Anterior cingulate cortex (tissue), 58 donors: ENCODE measurements at places on chromosomes 12 and 14.
A peak's percentile ranks its signal among the peaks of the same experiment; 100 is the strongest.

DNA sequence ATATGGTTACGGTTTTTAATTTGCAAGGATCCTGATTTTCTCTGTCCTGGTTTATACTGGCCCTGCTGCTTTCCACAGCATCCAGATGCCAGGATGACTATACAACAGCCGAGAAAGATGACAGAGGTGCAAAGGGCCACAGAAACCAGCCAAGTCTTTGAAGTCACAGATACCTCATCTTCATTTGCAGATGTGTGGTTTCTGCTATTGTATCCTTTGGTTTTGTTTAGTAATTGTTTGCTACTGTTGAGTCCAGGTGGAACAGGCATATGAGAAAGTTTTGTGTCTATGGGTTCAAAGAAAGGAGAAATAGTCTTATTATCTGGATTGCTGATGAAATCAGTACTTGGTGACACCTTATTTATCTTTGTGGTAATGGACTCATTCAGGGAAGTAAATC is 17.3 kb upstream of the KLHL42 start:
- DNase-seq = no peak

DNA sequence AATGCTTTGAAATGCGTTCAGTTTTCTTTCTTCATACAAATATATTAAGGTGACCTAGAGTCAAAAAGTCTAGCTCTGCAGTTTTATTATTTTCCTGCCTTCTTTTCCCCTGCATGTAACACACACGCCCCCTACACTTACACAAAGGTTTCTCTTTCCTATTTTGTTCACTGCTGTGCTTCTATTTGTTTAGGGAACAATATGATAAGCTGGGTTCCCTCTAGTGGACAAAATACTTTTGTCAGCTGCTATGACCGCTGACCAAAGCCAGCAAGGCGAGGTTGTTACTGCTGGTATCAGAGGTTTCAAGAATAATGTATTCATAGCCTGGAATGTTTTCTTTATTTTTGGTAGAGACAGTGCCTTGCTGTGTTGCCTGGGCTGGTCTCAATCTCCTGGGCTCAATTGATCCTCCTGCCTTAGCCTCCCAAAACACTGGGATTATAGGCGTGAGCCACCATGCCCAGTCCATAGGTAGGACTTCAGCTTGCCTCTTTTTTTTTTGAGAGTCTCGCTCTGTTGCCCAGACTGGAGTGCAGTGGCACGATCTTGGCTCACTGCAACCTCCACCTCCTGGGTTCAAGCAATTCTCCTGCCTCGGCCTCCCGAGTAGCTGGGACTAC is 33.4 kb downstream of the FNTB start:
- DNase-seq = peak; percentile 19

GRCh38 chr14:70814466-70814865 is 5.2 kb upstream of the MAP3K9 start:
- no peak for DNase-seq

GRCh38 chr12:51399891-51400290 is 8.7 kb upstream of the GALNT6 start:
- no peak for DNase-seq

DNA sequence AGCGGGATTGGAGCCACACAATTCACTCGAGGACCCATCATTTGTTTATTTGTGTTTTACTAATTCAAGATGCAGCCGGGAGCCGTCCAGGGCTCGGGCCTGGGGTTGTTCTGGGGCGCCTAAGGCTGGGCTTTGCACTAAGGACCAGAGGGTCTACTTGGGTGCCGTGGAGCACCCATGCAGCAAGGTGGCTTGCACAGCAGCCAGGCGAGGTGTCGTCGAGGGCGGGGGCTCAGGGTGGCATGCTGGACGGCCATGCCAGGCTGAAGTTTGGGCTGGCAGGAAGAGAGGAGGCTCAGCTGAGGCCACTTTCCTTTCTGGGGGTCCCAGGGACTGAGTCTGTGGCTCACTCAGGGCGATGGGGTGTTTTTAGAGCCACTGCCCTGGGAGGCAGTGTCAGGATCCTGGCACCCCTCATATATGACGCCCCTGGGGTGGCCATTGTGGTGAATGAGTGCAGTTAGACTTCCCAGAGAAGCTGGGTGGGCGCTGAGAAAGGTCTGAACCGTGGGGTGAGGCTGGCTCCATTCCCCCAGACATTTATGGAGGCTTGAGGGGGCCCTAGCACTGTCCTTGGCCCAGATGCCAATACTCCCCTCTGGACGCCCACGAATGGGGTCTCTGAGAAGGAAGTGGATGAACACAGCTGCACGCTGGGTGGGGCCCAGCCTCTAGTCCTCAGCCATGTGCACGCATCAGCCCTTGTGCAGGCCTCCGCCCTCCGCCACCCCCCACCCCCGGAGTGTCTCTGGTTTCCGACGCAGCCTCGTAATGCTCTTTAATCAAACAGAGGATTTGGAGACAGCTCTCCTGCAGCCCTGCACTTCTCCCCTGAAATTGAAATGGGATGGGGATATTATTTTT is 11.3 kb downstream of the MEG3 start:
- DNase-seq = no peak

GRCh38 chr12:93978553-93978952 is 169.8 kb upstream of the PLXNC1 start:
- DNase-seq = no peak

- DNase-seq = no peak
Measured at GRCh38 chr14:106309423-106309822, 783.0 kb downstream of the TMEM121 start.

GRCh38 chr12:65155784-65156183 is 13.6 kb upstream of the LEMD3 start:
- DNase-seq = no peak

- DNase-seq = no peak
Measured at GRCh38 chr12:74401966-74402365, 135.7 kb upstream of the ATXN7L3B start.

- no peak for DNase-seq
Measured at GRCh38 chr12:132154341-132154761, 10.1 kb downstream of the NOC4L start.

DNA sequence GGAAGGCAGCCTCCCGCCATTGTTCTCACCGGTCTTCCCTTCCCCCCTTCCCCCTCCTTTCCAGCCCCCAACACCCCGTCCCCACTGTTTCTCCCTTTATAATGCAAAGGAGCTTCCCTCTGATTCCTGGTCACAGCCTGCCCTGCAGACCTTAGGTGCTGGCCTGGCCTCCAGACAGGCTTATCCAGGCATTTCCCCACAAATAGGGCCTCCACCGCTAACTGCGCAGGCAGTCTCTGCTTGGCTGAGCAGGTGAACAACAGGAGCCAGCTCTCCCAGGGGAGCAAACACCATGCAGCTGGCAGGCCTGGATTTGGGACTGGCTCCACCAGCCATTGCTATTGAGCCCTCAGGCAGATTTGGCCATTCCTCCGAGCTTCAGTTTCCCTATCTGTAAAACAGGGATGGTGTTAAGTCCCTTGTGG is 46.0 kb downstream of the SMIM41 start:
- no peak for DNase-seq

DNA sequence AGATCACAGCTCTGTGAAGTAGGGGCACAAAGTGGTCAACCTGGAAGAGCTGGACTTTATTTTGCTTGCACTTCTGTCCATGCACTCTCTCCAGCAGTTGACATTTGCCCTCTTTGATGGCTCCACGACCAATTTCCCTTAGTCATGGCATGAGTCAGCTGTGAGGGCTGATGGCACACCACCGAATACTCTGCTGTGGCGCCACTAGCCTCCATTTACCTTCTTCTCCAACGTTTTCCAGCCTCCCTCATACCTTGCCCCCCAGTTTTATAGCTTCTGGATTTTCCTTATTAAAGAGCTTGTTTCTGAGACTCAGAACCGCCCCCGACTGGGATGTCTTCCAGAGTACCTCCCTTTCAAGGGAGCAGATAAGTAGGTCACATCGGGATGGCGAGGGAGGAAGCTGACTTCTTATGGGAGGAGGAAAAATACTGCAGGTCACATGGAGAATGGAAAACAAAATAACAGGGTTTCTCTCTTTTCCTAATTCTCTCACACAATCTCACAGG is 17.6 kb downstream of the NINJ2 start:
- DNase-seq = no peak

GRCh38 chr14:81682134-81682533 is 148.5 kb upstream of the SEL1L start:
- no peak for DNase-seq

DNA sequence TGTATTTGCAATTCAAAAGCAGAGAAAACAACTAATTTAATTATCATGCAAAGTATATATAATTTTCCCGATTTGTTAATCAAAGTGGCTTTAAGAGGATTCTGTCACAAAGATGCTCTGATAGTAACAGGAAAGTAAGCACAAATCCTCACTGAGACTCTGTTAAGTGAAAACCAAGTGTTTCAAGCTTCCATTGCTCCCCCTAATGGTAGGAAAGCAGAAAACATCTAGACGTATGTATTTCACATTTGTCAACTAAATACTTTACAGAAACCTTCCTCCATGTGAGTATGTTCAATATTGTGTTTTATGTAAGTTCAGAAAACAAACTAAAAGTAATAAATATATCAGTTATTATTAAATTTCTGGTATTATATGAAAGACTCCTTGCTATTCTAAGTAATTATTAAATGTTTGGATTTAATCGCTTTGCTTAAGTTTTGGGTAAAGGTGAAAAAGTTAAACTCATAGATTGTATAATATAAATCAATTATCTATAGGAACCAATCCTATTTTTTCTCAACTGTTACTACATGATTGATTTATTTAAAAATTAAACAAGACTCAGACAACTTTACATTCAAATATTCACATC is 1.5 kb upstream of the NTS start:
- DNase-seq = no peak

DNA sequence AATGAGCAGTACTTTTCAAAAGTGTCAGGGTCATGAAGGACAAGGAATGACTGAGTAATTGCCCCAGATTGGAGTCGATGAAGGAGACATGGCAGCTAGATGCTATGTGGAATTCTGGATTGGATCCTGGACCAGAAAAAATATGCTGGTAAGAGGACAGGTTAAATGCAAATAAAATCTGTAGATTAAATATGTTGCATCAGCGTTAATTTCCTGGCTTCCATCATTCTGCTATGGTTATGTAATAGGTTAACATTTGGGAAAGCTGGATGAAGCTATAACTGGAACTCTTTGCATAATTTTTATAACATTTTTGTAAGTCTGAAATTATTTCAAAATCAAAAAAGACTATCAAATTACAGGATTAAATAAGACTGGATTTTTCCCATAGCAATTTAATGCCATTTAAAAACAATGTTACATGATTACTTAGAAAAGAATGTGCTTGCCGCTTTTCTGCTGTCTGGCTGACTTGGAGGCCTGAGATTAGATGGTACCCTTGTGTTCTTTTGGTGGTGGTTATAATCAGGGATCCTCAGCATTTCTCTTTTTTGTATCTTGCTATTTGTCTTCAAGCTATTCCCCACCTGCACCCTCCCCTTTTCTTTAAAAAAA is 65.1 kb downstream of the FBXW8 start:
- no peak for DNase-seq

DNA sequence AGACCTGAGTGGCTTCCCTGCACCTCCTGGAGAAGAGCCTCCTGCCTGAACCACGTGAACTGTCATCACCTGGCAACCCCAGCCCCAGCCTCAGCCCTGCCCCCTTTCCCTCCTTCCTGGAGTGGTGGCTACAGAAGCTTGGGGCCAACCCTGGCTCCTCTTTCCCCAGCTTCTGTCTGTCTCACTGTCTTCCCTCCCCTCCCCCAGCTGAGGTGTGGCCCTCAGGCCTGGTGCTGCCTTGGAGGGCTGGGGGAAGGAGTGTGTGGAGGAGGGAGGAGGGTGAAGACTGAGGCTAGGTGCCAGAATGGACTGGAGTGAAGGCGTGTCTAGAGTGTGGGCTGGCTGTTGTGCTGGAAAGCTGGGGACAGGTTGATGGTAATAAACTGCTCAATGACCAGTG is 9.7 kb downstream of the NFATC4 start:
- no peak for DNase-seq

GRCh38 chr12:92278378-92278828 is 132.8 kb upstream of the BTG1 start:
- no peak for DNase-seq

DNA sequence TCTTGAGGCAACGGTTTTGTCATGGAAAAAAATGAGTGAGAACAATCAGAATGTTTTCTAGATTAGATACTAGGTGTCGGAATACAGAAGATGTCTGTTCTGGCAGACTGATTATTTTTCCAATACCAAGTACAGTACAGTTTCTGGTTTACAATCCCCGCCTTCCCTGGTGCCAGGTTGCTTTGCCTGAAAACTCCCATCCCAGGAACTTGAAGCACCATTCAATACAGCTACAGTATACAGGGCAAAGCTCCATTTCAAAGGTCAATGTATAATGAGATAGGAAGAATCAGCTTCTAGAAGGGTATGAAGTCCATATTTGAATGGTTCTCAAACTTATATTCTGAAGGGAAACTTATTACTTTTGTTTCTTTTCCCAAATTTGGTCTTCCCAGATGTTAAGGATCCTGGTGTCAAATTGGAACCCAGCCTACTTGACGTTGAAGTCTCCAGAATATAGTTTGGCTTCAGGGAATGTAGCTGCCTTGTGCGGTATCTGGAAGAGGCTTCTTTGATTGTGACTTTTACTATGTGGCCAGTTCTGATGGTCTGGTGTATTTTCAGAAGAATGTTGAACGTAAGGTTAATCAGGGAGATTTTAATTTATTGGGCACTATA is 238.0 kb upstream of the ATP2B1 start:
- no peak for DNase-seq

- no peak for DNase-seq
Measured at GRCh38 chr12:33942172-33942571, 80.1 kb upstream of the ALG10 start.

DNA sequence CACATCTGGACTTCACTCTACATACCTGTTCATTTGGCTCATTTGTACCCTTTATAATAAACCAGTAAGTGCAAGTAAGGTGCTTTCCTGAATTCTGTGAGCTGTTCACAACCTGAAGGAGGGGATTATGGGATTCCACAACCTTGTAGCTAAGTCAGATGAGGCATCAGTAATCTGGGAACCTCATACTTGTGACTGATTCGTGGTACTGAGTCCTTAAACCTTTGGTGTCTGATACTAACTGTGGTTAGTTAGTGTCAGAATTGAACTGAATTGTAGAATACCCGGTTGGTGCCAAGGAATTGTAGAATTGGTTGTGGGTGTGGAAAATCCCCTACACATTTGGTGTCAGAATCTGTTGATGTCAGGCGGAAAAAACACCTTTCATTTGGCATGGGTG is 83.4 kb downstream of the TMX1 start:
- DNase-seq = no peak
